ENCODE measurements at places on chromosomes 3 and 15.

GRCh38 chr3:184448321-184449160 is 68.7 kb downstream of the CHRD start:
- no peak for DNase-seq

GRCh38 chr3:61369678-61370077 is 118.4 kb upstream of the FHIT start:
- no peak for DNase-seq

GRCh38 chr3:5205165-5205941 is 17.8 kb downstream of the EDEM1 start:
- no peak for DNase-seq

- DNase-seq, result no peak
Observed at GRCh38 chr3:133830071-133830470, 24.5 kb downstream of the SRPRB start.

DNA sequence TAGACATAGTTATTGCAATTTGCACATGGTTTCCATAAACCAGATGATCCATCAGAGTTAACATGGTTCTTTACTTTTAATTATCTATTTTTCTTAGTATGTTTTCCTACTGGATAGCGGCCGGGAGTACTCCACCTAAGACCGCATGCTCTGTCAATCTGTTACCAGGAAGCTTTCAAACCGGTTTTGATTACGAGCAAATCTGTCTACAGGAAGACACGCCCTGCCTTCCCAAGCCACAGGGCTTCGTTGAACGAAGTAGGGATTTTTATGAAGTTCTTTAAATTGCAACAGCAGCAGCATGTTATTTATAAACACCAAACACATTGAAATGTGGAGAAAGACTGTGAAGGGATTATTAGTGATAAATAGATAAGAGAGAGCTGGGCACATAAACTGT is 283.3 kb upstream of the ROBO2 start:
- DNase-seq, result no peak

DNA sequence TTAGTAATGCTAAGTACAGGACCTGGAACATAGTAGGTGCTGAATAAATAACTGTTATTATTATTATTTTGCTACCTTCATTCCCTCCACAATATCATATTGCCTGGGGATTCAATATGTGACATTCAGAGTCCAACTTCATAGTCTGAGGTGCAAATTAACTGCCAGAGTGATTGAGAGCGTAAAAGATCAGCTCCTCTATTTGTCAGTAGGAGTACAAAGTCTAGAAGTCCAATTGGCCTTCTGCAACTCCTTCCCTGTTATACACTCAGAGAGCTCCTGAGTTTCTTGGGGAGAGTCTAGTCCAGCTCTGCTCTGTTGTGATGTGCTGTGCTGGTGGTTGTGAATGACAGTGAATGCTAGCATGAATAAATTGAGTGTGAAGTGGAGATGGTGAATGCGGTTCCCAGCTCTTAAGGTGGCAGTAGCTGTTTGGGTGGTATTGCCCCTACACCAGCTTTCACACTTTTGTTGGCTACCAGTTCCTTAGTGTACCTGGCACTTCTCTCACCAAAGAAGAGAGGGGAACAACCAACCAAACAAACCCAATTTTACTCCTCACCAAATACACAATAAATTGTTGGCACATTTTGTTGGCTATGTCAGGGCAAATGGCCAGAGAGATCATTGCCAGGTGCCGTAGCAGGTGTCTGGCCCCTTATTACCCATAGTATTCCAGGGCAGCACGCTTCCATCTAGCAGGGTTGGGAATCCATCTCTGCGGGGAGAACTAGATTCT is 270.1 kb upstream of the TBL1XR1 start:
- no peak for DNase-seq

GRCh38 chr3:5462086-5462485 is 274.6 kb downstream of the EDEM1 start:
- no peak for DNase-seq

GRCh38 chr3:46881596-46882376 is 4.3 kb downstream of the PTH1R start:
- DNase-seq, result peak; percentile 53

DNA sequence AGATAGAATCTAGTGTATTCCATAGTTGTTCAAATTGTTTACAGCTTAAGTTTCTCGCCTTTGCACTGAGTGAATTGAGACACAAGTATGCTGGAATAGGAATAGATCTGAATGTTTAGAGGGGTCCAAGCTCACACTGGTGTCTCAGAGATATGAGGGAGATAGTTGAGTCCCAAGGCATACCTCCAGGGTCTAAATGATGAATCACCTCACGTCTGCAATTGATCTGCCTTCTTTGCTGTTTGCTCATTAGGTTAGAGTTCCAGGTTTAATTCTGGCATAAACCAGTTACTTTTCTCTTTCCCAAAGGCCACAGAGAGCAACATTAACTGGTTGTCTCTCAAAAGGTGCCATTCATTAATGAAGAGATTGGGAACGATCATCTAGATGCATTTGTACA is 106.3 kb upstream of the MME start:
- DNase-seq, result no peak

GRCh38 chr3:20040548-20041196 is 426 bp downstream of the KAT2B start:
- DNase-seq, result peak; percentile 85

DNA sequence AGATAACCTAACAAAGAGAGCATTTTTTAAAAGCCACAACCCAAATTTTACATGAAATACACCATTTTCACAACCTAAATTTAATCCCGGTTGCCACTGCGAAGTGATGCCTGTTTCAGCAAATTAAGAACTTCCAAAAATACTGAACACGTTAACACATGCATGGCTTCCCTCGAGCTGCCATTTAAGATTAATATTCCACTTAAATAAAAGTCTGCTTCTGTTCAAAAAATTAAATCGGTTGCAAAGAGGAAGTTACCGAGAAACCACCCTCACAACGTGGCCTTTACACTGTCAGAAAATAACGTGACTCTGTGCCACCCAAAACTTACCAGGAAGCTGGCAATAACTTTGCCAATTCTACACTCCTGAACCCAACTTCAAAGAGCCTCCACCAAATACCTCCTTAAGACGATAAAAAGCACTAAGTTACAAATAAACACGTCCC is 1.2 kb downstream of the TBL1XR1 start:
- DNase-seq, result no peak

DNA sequence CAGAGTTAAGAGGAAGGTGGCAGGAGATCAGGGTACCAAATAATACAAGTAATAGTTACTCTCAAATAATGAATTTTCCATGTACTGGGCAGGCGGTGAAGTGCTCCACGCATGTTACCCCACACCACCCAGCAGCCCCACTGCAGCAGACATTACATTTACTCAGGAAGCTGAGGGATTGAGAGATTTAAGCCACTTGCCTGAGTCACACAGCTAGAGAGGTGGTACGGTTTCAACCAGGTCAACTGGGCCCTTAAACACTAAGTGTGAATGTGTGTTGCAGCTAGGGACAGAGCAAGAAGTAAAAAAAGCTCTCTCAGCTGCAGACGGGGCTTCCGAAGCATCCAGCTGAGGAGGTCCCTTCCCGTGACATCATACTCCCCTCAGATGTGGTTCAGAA is 91.3 kb downstream of the PRICKLE2 start:
- no peak for DNase-seq

GRCh38 chr3:37856381-37856780 is 5.3 kb upstream of the CTDSPL start:
- DNase-seq, result no peak

DNA sequence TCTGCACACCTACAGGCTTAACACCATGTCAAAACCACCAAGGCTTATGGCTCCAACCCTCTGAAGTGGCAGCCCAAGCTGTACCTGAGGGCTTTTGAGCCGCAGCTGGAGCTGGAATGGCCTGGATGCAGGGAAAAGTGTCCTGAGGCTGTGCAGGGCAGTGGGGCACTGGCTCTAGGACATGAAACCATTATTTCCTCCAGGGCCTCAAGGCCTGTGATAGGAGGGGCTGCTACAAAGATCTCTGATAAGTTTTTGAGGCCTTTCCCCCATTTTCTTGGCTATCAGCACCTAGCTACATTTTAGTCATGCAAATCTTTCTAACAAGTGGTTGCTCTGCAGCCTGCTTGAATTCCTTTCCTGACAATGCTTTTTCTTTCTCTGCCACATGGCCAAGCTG is 37.6 kb downstream of the SPATA16 start:
- no peak for DNase-seq

- DNase-seq, result no peak
Observed at GRCh38 chr3:150237490-150237889, 170.6 kb upstream of the TSC22D2 start.

- DNase-seq, result no peak
Observed at GRCh38 chr3:147213633-147214032, 192.7 kb downstream of the ZIC4 start.

DNA sequence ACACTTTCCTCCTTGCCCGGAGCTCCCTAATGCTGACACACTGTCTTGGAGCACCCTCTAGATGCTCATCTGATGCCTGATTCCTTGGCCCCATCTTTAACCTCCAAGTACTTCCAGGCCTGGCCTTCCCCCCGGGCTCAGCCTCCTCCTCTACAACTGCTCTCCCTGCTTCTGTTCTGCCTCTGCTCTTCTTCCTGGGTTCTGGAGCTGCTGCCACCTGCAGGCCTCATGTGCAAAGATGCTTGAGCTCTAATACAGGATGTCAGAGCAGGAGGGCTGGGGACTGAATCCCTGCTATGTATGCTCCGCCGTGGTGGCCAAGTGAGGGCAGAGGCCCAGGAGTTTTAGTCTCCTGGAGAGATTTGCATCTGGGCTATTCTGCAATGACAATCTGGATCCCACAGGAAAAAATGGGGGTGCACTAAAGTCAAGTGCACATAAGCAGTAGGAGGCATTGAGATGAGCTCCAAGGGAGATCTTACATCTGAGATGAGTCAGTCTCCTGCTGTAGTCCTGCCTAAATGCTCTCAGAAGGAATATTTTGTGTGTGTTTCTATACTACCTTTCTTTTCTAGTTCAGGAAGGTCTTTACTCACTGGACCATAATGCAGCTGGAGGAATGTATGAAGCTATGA is 296.3 kb downstream of the UACA start:
- DNase-seq, result peak; percentile 80

GRCh38 chr3:138426211-138426610 is 8.2 kb upstream of the ESYT3 start:
- DNase-seq, result no peak

DNA sequence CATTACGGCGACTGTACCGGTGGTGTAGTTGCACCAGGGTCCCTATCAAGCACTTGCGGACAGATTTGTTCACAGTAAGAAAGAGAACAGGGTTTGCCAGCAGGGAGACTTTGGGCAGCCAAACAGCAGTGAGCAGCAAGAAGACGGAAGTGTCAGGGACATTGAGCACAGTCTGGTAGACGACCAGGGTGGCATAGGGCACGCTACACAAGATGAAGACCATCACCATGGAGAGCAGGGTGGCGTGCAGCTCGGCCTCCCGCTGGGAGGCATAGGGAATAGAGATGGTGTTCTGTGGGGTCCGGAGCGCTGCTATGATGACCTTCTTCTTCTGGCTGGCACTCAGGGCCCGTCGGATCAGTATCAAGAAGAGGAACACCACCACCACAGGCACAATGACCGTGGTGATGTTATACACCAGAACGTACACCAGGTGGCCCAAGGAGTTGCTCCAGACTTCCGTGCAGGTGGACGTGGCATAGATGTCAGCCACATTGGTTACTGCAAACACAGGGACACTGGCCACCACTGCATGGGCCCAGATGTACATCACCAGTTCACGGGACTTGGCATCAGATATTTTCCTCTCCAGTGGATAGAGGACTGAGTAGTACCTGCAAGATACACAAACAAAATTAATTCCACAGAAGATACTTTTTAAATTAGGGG is 19.1 kb upstream of the FSIP1 start:
- DNase-seq, result peak; percentile 47

DNA sequence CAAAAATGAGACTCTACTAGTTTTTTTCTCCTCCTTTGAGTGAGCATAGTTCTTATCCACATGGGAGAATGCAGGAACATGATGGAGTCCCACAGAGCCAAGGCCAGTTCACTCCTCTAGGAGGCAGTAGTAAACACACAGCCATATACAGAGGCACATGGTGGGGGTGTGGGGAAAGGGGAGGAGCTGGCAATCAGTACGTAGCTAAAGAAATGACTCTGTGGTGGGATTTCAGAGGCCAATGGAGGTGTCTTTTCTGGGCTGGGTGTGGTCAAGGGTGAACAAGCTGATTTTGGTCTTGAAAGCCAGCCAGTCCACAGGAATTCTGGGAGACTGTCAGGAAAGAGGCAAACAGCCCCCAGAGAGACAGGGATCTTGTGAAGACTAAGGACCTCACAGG is 6.6 kb upstream of the RAB11A start:
- peak; percentile 71 for DNase-seq

- DNase-seq, result no peak
Observed at GRCh38 chr15:72994534-72995177, 57.6 kb upstream of the NEO1 start.

GRCh38 chr3:153448151-153448829 is 286.3 kb downstream of the RAP2B start:
- DNase-seq, result no peak

GRCh38 chr3:43171748-43172147 is 65.9 kb upstream of the POMGNT2 start:
- DNase-seq, result no peak

DNA sequence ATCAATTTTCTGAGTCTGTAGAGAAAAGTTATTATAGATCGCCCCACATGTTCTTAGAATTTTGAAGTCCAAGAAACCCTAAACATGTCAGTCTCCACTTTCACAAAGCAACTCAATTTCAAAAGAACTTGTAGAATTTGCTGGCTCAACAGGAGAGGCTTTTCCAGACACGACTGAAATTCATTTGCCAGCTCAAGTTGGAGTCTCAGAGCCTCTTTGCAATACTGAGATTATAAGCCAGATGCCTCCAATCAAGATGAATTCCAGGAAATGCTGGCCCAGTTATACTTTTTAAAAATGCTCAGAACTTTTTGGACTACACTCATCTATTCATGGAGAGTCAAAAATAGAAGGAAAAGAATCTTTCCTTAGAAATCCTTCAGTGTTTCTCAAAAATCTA is 56.9 kb upstream of the NLGN1 start:
- no peak for DNase-seq

DNA sequence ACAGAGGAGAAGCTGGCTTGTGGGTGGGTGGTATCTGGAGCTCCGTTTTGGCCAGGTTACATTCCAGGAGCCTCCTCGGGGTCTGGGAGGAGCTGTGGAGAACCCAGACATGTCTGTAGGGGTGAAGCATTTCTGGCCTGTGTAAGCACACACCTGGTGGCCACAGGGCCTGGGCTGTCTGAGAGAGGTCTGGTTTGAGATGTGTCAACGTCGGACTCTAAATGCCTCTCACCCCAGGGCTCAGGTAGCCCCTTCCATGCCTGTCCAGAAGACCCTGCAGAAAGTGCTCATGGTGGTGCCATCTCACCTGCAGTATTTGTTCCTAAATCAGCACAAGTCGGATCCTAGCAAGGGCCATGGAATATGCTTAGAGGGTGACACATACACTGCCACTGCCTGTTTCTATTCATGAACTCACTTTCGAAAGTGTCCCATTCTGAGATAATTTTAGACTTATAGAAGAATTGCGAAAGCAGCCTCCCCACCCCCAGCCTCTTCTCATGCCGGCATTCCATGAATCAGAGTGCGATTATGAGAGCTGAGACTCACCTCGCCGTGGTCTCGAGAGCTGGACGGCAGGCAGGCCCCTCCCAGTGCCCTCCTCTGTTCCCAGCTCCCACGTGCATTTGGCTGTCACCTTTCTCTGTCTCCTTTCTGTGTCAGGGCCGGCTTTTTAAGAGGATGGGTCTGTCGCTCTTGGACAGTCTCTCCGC is 63.7 kb downstream of the KLF15 start:
- DNase-seq, result no peak
